T-cell (primary cell): ENCODE measurements at places on chromosomes 5 and 9. TPM values are rescaled to one million over a fixed set of nuclear protein-coding genes. Genes with fewer than 3 reads are reported as not detected.

FGD3 gene
- total RNA-seq, result 201 TPM

FOXB2 gene
- total RNA-seq, result not detected

BSPRY gene
- total RNA-seq, result 0.85 TPM

GABRA6 gene
- total RNA-seq, result not detected

NSUN2 gene
- total RNA-seq, result 60.8 TPM

DMAC1 gene
- 29.6 TPM for total RNA-seq

PCDHB14 gene
- total RNA-seq, result not detected

PAM gene
- total RNA-seq, result 23.3 TPM

SGCD gene
- 2.4 TPM for total RNA-seq

TENT4A gene
- 55.5 TPM for total RNA-seq

STKLD1 gene
- 1.0 TPM for total RNA-seq

IRX1 gene
- total RNA-seq, result not detected

VCAN gene
- 0.39 TPM for total RNA-seq

ZNF484 gene
- total RNA-seq, result 14.2 TPM

PRR16 gene
- not detected for total RNA-seq
